ENCODE measurements at places on chromosomes 16 and 17.

- H3K4me3 ChIP-seq: no peak overlapping the region
- peaks cover 18% of the 10 kb centered on the region for H3K4me1 ChIP-seq
- no peak for DNase-seq
- no peak overlapping the region for H3K27ac ChIP-seq
- no peaks in the 10 kb centered on the region for H3K36me3 ChIP-seq
Measured at GRCh38 chr16:1291576-1291974, 17.9 kb upstream of the UBE2I start.

DNA sequence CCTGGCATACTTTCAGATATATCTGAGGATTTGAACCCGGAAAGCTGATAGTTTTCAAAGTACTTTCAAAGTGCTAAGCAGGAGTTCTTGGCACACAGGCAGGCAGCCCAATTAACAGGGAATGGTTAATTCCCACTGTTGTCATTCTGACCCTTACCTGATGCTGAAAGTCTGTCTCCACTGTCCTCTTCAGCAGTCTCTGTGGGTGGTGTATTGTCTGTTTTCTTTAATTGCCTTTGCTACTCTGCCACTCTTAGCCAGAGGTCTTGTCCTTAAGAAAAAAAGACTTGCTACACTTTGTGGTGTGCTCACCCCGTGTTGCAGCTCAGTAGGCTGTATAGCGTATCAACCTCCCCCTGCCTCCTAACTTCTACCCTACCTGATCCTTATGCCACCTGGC is 63.2 kb upstream of the SLC12A3 start:
- peaks cover 21% of the 10 kb centered on the region for H3K4me1 ChIP-seq
- H3K4me3 ChIP-seq: no peak overlapping the region
- no peaks in the 10 kb centered on the region for H3K36me3 ChIP-seq
- H3K27me3 ChIP-seq: no peaks in the 10 kb centered on the region
- no peak overlapping the region for H3K27ac ChIP-seq
- DNase-seq: peak; percentile 75

GRCh38 chr17:1941272-1942065 is 83.7 kb downstream of the RTN4RL1 start:
- no peak overlapping the region for H3K27ac ChIP-seq
- H3K4me1 ChIP-seq: peaks cover 30% of the 10 kb centered on the region
- H3K4me3 ChIP-seq: no peak overlapping the region
- no peaks in the 10 kb centered on the region for H3K27me3 ChIP-seq

GRCh38 chr16:57407521-57408353 is 3.2 kb downstream of the CCL17 start:
- H3K27me3 ChIP-seq: no peaks in the 10 kb centered on the region
- no peak overlapping the region for H3K4me3 ChIP-seq
- no peak overlapping the region for H3K27ac ChIP-seq
- DNase-seq: no peak
- H3K4me1 ChIP-seq: peaks cover 4% of the 10 kb centered on the region

GRCh38 chr16:89446136-89446974 is 44.0 kb downstream of the ANKRD11 start:
- H3K4me1 ChIP-seq: peaks cover 49% of the 10 kb centered on the region
- no peaks in the 10 kb centered on the region for H3K27me3 ChIP-seq
- no peak for DNase-seq
- no peaks in the 10 kb centered on the region for H3K36me3 ChIP-seq
- H3K27ac ChIP-seq: no peak overlapping the region
- no peak overlapping the region for H3K4me3 ChIP-seq

GRCh38 chr17:27319541-27320221 is 25.8 kb downstream of the WSB1 start:
- H3K27ac ChIP-seq: no peak overlapping the region
- H3K4me3 ChIP-seq: no peak overlapping the region
- no peaks in the 10 kb centered on the region for H3K4me1 ChIP-seq
- DNase-seq: no peak
- H3K36me3 ChIP-seq: peaks cover 9% of the 10 kb centered on the region

DNA sequence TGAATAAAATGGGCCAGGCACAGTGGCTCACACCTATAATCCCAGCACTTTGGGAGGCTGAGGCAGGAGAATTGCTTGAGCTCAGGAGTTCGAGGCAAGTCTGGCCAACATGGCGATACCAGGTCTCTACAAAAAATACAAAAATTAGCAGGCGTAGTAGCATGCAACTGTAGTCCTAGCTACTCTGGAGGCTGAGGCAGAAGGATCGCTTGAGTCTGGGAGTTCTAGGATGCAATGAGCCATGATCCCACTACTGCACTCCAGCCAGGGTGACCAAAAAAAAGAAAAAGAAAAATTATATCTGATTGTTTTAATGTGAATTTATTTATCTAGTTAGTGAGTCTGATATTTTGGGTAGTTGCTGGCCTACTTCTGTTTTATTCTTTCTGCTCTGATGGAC is 7.0 kb downstream of the IL34 start:
- DNase-seq: no peak
- H3K4me1 ChIP-seq: no peaks in the 10 kb centered on the region

DNA sequence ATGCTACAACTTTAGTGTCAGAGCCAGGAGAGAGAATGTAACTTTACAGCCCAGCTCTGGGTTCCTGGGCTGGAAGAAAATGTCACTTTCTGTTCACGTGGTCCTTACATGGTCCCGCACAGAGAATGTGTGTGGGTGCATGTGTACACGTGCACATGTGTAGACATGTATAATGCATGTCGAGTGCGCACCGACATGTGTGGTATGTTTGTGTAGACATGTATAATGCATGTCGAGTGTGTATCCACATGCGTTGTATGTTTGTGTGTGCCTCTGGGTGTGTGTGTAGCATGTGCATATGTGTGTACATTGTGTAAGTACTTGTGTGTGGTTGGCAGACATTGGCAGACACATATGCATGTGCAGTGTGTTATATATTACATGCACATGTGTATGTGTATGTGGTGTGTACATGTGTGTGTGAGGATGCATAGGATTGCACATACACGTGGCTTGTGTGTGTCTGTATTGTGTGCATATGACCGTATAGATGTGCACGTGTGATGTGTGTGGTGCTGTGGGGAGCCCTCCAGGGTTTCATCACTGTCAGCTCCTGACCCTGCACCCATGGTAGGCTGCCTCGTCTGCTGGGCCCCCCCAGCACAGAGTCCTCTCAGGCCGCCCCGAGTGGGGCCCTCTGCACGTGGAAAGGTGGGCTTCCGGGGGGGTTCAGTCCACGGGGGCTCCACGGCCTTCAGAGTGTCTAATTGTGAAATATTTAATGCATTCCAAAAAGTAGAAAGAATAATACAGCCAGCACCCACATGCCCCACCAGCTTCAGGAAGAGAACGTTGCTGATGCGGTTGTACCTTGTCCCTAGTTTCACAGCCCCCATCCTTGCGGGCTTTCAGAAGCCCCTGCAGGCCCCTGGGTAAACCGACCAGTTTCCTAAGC is 214.2 kb upstream of the GSE1 start:
- H3K27me3 ChIP-seq: no peaks in the 10 kb centered on the region
- H3K4me1 ChIP-seq: peaks cover 18% of the 10 kb centered on the region
- no peak overlapping the region for H3K27ac ChIP-seq

GRCh38 chr16:66289051-66289680 is 77.3 kb upstream of the CDH5 start:
- H3K27me3 ChIP-seq: no peaks in the 10 kb centered on the region
- no peaks in the 10 kb centered on the region for H3K36me3 ChIP-seq
- no peak overlapping the region for H3K27ac ChIP-seq
- no peak for DNase-seq
